ENCODE measurements at places on chromosomes 5 and 9. TPM values are rescaled to one million over a fixed set of nuclear protein-coding genes. Genes with fewer than 3 reads are reported as not detected.

GRCh38 chr9:129272348-129273025 lies 94.4 kb upstream of the IER5L start:
- DNase-seq, result no peak

Gene F2RL1
- total RNA-seq, result 9.0 TPM

DNA sequence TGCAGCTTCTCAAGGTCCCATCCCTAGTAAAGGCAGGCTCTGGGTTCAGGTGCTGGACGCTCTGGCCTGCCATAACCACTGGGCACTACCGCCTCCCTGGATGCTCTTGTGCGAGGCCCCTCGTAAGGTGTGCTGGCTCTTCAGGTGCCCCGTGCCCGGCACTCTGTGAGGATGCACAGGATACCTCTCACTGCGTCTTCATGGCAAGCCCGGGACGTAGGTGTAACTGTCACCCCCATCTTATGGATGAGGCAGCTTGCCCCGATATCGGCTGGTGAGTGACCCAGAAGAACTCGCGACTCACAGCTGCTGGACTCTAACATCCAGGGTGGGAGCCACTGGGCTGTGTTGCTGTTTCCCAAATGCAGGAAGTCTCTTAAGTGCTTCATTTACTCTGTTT lies 79.0 kb downstream of the GTF3C4 start:
- DNase-seq, result no peak

GRCh38 chr5:72600391-72600981 lies 93.3 kb upstream of the ZNF366 start:
- DNase-seq, result no peak

Gene HTR1A
- total RNA-seq, result not detected

DNA sequence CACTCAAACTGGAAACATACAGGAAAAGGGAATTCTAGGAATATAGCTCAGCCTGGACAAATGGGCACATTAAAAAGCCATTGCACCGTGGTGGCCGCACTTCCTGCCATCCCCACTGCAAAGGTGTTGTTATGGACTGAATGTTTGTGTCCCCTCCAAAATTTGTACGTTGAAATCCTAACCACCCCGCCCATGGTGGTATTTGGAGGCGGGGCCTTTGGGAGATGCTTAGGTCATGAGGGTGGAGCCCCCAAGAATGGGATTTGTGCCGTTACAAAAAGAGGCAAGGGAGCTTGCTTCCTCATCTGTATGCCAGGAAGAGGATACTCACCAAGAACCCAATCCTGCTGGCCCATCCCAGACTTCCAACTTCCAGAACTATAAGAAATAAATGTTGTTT lies 1.1 kb upstream of the CMBL start:
- no peak for DNase-seq

GRCh38 chr9:93577975-93578682 lies 1.7 kb downstream of the PHF2 start:
- no peak for DNase-seq

- no peak for DNase-seq
These were observed 7.6 kb upstream of the AHRR start for GRCh38 chr5:313806-314376.

- no peak for DNase-seq
These were observed 15.8 kb downstream of the ADAMTS13 start for GRCh38 chr9:133437753-133438531.

DNA sequence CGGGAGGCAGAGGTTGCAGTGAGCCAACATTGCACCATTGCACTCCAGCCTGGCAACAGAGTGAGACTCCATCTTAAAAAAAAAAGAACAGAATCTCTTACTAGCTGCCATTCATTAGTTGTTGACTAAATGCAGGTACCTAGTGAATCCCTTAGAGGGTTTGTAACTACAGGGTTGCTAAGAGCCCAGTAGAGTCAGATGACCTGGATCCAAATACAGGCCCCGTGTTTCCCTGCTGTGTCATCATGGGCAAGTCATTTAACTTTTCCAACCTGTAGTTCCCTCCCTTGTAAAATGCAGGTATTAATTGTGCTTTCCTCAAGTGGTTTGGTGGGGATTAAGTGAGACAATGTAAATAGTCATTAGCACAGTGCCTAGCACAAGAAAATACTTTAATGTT lies 32.8 kb downstream of the PLAC8L1 start:
- DNase-seq, result no peak

DNA sequence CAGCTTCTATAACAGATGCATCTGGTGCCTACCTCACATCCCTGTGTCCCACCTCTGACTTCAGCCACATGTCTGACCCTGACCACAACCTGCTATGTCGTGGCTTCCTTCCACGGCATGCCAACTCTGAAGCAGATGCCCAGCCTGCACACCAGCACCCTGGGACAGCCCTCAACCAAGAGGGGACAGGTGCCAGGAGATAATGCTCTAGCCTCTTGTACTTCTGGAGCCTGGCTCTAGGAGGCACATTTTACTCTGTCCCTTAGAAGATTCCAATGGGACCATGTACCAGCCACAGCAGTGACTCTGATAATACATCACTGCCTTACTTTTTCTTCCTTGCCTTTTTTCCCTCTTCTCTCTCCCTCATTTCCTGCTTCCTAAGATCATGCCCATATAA lies 51.4 kb downstream of the EBF1 start:
- no peak for DNase-seq

Gene DMRT3
- total RNA-seq, result not detected

GRCh38 chr9:95089257-95090022 lies 228.1 kb downstream of the FANCC start:
- DNase-seq, result no peak

- no peak for DNase-seq
These were observed 427.8 kb upstream of the C9orf72 start for GRCh38 chr9:28001096-28001495.

GRCh38 chr5:83564069-83564749 lies 92.7 kb downstream of the VCAN start:
- DNase-seq, result no peak

GRCh38 chr9:129175825-129176633 lies 2.0 kb downstream of the IER5L start:
- DNase-seq, result no peak

Gene POLR3G
- 1.1 TPM for total RNA-seq

DNA sequence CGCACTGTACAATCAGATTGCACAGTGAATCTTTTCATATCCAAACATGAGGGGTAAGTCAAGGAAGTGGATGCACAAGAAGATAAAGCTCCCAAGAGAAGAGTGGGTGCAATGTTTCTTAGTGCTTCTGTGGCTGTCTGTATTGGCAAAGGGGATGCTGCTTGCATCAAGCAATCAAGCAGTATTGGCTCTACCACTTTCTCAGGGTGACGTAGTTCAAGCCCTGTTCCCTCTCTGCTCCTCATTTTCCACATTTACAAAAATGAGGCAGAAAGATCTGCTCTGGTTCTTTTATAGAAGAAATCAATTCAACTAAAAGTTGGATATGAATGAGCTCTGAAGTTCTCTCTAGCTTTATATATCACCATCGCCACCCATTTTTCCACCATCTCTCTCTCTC lies 2.3 kb downstream of the TNFSF8 start:
- DNase-seq, result no peak

Gene CYSRT1
- total RNA-seq, result 185 TPM

GRCh38 chr5:160930406-160930805 lies 78.4 kb upstream of the ATP10B start:
- DNase-seq, result no peak

DNA sequence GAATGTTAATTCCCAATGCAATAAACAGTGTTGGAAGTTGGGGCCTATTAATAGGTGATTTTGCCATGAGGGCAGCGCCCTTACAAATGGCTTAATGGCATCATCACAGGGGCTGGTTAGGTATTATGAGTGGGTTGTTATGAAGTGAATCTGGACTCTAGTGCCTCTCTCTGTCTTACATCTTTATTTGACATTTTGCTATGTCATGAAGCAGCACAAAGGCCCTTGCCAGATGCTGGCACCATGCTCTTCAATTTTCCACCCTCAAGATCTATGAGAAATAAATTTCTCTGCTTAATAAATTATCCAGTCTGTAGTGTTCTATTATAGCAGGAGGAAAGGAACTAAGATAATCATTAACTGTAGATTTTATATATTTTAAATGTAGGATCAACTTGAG lies 1098.7 kb upstream of the NUDT12 start:
- DNase-seq, result no peak

GRCh38 chr5:142239394-142240159 lies 85.2 kb downstream of the SPRY4 start:
- DNase-seq, result no peak

DNA sequence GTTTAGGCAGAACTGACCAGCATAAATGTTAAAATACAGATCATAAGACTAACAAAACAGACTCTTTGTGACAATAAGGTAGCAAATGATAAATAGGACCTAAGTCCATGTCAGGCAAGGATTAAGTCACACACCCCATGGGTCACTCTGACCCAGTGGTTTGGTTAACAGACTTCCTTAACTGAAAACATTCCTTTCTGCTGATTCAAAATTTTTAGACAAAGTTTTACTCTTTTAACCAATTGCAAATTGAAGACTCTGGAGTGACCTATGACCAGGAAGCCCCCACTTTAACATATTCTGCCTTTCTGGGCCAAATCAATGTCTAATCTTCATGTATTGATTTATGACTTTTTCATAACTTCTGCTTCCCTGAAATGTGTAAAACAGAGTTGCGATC lies 4.9 kb upstream of the NXNL2 start:
- DNase-seq, result no peak

GRCh38 chr9:3929345-3930047 lies 370.4 kb downstream of the GLIS3 start:
- no peak for DNase-seq

Gene SYNPO
- total RNA-seq, result 2.5 TPM

DNA sequence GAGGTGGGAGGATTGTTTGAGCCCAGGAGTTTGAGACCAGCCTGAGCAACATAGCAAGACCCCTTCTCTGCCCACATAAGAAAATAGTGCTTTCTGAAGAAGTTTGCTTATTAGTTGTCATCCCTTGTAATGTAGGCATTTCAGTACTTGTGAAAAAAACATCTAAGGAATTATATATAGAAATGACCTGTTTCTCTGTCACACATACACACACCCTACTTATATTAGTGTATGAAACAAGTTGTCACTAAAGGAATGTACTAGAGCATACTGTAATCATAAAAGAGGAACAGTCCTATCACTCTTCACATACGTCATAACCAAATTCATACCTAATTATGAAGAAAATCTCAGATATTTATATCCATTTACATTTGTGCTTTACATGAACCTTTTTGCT lies 122.0 kb downstream of the NIPBL start:
- no peak for DNase-seq

Gene TSSK1B
- 0.12 TPM for total RNA-seq

GRCh38 chr9:19020886-19021455 lies 12.0 kb downstream of the SAXO1 start:
- DNase-seq, result no peak

DNA sequence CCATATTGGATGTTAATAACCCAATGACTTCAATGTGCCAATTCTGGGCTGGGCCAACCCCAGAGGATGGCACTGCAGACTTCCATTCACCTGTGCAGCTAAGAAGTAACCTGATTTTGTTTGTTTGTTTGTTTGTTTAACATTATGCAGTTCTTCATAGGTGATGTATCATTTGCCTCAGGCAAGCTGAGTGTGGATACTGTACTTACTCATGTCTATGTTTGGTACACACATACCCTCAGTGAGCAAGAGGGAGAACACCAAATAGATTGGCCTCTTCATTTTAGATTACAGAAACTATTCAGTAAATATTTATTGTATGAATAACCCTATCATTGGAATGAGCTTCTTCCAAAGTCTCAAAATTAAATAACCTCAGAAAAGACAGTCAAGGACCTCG lies 180.2 kb upstream of the SMC2 start:
- DNase-seq, result no peak

Gene PTPN3
- 12.9 TPM for total RNA-seq

DNA sequence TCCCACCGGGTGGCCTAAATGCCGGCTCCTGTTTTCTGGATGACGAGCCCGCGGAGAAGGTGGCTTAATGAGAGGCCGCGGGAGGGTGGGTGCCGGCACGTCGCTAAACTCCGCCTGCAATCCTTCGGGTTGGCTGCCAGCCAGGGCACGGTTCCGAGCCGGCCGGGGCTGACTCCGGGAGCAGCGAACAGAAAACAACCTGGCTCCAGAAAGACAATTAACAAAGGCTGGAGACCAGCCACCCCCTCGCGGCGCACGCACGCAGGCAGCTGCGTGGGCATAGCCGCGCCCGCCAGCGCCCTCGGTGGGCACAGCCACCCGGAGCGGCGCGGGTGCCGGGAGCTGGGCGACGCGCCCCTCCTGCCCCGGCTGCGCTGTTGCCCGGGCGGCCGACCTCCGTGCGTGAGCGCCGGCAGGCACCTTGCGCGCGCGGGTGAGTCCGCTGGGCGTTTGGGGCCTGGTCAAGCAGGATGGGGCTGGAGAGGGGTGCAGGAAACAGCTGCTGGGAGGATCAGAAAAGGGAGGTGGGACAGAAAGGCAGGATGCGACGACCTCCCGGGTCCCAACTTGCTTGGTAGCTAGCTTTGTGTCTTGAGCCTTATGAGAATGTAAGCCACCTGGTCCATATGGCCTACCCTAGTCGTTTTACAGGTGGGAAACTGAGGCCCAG lies at the start of gene ARHGEF37:
ARHGEF37 (plus strand) TSS at position 307 of the 670 bp plus-strand sequence. CDS start 16,272 bp downstream, outside the sequence.
- no peak for DNase-seq

GRCh38 chr9:99828417-99829176 lies 6.9 kb downstream of the NR4A3 start:
- DNase-seq, result no peak

DNA sequence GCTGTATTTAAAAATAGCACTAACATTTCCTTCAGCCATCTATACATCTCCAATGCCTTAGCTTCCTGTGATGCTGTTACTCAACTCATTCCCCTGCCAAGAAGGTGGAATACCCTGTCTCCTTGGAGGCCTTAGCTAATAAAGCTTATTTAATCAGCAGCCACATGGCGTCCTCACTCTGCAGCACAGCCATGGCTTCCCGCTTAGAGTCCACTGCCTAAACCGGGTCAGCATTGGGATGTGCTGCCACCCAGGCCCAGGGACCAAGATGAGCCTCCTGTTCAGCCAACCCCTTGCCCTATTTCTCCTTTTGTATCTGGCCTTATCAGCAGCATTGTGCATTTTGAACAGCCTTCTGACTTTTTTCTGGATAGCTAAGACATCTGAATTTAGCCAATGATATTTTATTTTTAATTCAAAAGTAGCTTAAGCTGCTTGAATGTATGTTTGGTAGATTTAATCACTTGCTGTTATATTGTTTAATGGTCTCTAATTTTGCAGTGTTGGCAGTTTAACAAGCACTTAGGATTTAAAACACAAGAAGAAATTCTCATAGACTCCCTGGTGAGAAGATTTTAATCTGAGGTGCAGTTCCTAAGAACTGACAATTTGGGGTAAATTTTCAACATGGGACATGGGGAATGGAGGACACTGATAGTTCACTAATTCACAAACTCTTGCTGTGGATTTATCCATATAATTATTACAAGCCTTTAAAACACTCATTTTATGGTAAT lies 113.0 kb downstream of the RPS23 start:
- no peak for DNase-seq
